ENCODE measurements at places on chromosomes 13 and 19.

- DNase-seq = no peak
Observed at GRCh38 chr13:30158774-30159445, 148.4 kb downstream of the KATNAL1 start.

- no peak for DNase-seq
Observed at GRCh38 chr19:12647490-12648071, 19.0 kb downstream of the MAN2B1 start.

DNA sequence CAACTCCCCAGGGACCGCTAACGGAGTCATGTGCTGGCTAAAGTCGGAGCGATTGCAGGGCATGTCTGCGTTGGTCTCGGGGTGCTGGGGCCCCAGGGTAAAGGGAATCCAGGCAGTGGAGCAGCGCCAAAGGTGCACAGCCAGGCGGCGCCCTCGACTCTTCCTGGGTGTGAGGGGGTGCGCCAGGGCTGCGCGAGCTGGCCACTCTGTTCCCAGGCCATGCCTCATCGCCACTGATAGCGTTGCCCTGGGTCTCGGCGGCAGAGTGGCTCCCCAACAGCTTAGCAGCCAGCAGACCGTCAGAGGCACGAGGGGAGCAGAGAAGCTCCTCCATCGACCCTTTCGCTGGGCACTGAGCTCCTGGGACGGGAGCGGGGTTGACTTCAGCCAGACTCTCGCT is 152.7 kb downstream of the B3GLCT start:
- DNase-seq = no peak

- no peak for DNase-seq
Observed at GRCh38 chr19:55050749-55051532, 12.0 kb downstream of the RDH13 start.

- DNase-seq = no peak
Observed at GRCh38 chr13:57734306-57734705, 102.8 kb downstream of the PCDH17 start.

- DNase-seq = no peak
Observed at GRCh38 chr19:5287066-5287465, 53.5 kb downstream of the PTPRS start.

Data from stimulated activated CD8-positive, alpha-beta memory T cell treated with anti-CD3 and anti-CD28 coated beads, Interleukin-15, amount 100 ng/mL, for 48 hours (primary cell).